ENCODE measurements at places on chromosomes 3 and 15.

DNA sequence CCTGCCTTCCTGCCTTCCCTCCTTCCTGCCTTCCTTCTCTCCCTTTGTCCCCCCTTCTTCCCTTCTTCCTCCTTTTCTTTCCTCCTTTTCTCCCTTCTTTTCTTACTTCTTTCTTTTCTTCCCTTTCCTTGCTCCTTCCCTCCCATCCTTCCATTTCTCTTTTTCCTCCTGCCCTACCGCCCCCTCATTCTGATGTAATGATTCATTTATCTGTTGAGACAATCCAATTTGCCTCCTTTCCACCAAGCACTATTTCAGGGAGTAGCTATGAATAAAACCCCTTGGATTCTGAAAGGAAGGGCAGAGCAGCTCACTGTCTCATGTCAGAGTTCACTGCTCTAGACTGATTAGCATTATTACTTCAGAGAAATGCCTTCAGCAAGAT lies 462.6 kb downstream of the PDCD6IP start:
- DNase-seq, result peak; percentile 19

DNA sequence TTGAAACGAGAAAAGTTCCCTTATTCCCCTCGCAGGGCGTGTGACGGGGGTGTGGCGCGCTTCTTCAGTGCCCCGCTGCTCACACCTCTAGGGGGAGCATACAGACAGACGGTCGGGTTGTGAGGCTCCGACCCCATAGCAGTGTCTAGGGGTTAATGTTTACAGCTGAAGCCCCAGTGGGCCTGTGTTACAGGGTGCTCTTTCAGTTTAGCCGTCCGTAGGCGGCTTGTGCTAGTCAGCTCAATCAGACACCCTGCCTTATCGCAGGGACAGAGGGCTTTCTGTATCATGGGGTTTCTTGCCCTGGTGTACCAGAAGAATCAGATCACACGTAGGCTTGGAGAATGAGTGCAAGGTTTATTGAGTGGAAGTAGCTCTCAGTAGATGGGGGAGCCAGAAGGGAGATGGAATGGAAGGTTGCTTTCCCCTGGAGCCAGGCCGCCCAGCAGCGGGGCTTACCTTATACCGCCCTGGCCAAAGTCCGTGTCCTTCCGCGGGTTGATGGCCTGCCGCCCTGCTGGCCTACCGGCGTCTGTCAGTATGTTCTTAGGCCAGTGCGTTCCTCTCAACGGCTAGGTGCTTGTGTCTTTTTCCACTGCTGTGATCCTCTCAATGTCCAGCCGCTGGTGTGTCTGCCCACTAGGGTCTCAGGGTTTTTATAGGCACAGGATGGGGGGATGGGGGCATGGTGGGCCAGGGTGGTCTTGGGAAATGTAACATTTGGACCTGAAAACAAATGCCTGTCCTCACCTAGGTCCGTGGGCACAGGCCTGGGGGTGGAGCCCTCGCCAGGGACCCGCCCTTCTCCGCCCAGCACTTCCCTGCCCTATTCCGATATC lies 32.2 kb upstream of the ACP3 start:
- DNase-seq, result peak; percentile 63

DNA sequence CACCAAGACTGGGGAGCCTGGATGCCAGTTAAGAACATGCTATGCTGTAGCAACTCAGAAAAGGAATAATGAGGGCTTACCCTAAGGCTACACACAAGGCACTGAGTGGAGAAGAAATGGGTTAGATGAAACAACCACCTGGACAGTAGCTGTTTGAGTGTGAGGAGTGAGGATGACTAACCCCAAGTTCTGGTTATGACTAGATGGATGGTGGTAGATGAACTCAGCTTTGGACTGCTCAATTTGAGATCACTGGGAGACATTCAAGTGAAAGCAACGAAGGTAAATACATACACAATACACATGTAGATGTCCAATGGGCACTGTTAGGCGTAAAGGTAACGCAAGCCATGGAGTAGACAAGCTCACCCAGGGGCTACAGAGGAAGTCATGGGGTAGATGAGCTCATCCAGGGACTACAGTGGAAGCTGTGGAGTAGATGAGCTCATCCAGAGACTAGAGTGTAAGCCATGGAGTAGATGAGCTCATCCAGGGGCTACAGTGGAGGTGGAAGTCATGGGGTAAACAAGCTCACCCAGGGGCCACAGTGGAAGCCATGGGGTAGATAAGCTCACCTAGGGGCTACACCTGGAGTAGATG lies 98.3 kb downstream of the ANO10 start:
- DNase-seq, result no peak

DNA sequence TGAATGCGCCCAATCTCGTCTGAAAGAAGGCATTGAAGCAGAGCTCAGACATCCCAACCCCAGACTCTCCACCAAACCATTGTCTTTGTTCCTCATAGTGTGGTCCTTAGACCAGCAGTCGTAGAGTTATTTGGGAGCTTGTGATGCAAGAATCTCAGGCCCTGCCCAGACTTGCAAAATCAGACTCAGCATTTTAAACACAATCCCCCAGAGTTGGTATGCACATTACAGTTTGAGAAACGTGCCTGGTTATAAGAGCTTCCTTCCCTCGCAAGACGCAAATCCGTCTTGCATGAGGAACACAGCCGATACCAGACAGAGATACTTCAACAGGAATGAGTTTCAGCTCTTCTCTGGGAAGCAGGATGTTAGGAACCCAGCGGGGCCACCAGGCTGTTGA lies 38.9 kb upstream of the IREB2 start:
- DNase-seq, result no peak

DNA sequence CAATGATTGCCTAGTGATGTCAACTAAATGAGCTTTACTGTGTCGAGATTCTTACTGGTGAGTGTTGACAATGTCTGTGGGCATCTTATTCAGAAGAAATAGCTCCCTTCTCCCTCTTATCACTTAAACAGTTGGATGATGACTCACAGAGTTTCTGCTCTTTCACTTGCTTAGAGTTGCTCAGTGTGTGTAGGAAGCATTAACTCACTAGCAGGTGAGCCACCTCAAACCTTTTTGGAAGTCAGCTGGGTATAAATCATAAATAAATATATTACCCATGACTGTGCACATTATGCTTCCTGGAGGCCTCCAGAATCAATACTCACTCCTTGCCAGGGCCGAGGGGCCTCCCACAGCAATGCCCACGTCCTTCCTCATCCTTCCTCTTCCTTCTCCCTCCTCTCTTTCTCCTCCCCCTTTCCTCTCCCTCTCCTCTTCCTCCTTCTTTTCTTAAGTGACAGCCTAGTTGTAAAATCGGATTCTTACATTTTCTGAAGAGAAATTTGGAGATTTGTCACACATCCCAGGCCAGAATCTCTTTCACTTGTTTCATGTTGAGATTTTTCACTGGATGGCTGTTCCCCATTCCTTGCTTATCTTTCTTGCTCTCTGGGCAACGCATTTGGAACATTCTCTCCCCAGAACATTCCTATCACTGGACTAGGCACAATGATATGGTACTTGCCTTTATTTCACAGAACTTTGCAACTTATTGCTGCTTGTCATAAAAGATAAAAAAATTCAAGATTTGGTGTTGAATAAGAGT lies 17.5 kb downstream of the SHC4 start:
- no peak for DNase-seq

DNA sequence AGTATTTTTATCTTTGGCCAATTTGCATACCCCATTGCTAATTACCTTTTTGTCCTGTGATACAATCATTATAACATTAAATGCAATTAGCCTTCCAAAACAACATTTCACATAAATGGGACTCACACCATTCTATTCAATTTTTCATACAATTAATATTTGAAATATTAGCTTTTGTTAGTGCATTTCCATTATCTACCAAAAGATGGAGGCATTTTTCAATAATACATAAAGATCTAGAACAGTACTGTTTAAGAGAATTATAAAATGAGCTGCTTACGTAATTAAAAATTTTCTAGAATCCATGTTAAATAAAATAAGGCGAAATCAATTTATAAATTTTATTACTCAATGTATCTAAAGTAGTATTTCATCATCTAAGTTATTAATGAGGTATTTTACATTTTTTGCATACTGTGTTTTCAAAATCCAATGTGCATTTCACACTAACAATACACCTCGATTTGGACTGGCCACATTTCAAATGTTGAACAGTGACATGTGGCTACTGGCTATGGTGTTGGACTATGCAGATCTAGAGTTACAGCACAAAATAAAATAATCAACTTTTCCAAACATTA lies 74.3 kb downstream of the TJP1 start:
- peak; percentile 18 for DNase-seq

DNA sequence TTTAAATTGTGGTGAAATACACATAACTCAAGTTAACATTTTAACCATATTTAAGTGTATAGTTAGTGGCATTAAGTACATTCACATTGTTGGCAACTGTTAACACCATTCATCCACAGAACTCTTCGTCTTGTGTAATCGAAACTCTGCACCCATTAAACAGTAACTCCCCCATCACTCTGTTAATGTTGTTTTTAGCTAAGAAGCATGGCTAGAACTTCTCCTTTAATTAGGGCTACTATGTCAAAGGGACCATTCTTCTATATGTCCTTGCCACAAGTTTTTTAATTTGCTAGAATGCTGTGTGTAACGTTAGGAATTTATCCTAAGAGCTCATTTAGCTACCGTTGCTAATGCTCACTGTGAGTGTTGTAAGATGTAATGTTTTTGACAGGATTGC lies 60.6 kb downstream of the MAP2K5 start:
- DNase-seq, result no peak

DNA sequence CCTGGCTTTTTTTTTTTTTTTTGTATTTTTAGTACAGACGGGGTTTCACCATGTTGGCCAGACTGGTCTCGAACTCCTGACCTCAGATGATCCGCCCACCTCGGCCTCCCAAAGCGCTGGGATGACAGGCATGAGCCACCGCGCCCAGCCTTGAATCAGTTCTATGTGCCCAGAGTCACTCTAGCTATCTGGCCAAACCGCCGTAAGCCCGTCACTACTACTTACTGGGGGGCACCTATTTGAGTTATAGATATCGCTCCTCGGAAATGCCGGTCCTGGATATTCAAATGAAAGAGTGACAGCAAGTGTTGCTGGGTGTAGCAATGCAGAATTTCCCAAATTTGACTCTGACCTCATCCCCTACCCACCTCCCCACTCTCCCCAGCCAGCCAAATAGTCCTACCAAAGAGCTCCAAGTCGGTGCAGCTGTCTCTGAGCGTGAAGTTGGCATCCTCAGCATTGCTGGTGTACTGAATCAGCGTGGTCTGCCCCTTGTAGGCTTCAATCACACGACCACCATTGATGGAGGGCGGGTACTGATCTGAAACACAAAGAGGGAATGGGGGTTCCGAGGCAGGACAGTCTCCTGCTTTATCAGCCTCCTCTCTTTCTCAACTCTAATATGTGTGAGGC lies 38.1 kb downstream of the MUC20 start:
- no peak for DNase-seq

DNA sequence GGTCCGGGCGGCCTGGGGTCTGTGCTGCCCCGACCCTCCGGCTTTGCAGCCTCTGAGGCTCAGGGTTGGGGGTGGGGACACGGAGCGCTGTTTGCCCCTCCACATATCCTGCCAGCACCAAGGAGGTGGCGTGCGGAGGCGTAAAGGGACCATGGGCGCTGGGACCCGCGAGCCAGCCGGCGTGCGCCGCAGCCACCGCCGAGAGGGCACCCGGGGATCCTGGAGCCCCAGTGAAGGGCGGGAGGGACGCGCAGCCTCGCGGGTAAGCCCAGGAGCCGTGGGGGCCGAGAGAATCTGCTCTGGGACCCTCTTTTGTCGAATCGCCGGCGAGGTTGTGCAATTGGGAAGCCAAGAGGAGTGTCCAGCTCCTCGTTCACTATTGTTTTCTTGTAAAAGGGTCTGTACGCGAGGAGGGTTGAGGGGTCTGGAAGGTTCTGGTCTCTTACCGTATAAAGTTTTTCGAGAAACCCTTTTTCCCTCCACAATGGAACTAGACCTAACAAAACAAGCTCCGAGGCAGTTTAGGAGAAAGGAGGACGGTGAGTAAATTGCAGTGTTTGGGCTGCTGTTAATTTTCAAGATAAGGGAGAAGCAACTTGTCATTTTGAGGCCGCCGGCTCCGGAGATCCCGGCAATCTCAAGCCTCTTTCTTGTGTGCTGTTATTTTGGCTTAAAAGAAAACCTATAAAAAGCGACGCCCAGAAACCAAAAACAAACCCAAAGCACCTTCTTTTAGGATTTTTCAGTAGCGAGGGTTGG lies 29.9 kb upstream of the ST3GAL6 start:
- DNase-seq, result peak; percentile 44

- DNase-seq, result no peak
These were observed 1094.2 kb upstream of the CFAP20DC start for GRCh38 chr3:60144071-60144470.

GRCh38 chr15:46080016-46080415 lies 445.2 kb downstream of the SQOR start:
- peak; percentile 8 for DNase-seq

- DNase-seq, result no peak
These were observed 95.5 kb downstream of the TFDP2 start for GRCh38 chr3:142053835-142054234.

- DNase-seq, result no peak
These were observed 214.7 kb upstream of the ZBTB20 start for GRCh38 chr3:115361806-115362205.

- DNase-seq, result no peak
These were observed 29.0 kb downstream of the PTPN23 start for GRCh38 chr3:47409688-47410416.

- DNase-seq, result no peak
These were observed 2.1 kb upstream of the HACD2 start for GRCh38 chr3:123586968-123587367.
